ENCODE measurements at places on chromosomes 6 and 20.

- DNase-seq: peak; percentile 57
These were observed 102.6 kb downstream of the CDC5L start for GRCh38 chr6:44489910-44490604.

DNA sequence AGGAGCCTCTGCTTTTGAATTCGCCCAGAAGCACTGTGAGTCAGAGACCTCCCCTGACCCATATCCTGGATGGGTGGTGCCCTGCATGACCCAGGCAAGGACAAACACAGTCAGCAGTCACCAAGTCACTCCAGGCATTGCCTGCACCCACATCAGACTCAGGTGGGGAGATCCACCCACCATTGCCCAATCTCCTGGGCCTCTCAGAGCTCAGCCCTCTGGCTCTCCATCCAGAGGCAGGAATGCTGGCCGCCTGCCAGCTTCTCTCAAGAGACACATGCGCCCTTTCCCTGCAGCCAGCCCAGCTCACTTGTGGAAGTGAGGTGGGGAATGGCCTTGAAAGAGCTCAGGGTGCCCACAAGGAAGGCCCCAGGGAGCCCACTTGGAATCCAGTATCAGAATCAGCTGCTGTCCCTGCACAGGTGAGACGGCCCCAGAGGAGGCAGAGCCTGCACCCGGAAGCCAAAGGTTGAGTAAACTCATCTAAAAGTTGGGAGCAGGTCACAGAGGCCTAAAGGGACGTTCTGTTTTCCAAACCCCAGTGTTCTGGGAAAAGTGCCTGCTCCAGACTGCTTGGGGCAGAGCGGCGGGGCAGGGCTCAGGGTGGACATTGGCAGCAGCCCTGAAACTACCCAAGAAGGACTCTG is 129.8 kb downstream of the PREX1 start:
- DNase-seq: peak; percentile 75

- DNase-seq: no peak
These were observed 166.0 kb upstream of the SCGN start for GRCh38 chr6:25485821-25486534.

DNA sequence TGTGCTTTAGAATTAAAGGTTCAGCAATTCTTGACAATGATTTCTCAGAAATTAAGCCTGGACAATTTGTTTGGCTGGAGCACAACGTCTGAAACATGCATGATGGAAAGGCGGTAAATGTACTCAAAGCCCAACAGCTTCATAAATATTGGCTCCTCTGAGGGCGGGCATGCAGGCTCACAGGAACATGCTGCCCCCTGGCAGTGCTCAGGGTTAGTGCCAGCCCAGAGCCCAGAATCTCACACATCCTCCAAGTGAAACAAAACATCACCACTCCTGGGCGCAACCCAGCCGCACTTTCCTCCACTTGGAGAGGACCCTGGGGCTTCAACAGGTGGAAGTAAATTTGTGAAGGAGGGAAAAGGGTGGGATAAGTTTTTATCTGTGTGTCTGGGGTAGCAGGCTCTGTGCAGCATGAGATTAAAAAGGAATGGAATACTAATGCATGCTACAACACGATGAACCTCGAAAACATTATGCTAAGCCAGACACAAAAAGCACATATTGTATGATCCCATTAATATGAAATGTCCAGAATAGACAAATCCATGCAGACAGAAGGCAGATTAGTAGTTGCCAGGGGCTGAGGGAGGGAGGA is 54.1 kb upstream of the PTPRT start:
- DNase-seq: no peak

DNA sequence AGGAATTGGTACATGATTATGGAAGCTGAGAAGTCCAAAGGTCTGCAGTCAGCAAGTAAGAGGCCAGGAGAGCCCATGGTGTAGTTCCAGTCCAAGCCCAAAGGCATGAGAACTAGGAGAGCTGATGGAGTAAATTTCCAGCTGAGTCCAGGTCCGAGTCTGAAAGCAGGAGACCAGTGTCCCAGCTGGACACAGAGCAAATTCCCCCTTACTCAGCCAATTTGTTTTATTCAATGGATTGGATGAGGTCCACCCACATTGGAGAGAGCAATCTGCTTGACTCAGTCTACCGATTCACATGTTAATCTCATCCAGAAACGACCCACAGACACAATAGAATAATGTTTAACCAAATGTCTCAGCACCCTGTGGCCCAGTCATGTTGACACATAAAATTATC is 14.9 kb downstream of the TMEM181 start:
- DNase-seq: no peak

DNA sequence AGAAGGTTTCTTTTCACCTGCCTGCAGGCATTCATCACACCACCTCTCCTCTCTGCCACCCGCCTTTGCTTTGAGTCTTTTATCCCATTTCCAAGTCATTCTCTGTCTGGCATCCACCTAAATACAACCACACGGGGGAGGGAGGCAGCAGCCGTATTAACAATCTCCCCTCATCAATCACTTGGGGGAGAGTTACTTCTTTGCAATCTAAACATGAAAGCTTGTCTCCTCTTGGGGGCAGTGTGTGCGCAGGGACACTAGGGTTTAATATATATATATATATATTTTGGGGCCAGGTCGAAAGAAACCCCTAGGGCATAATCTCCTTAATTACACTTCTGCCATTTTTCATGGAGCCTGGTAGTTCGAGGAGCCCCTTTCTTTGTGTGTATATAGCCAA is 214.5 kb downstream of the TSHZ2 start:
- DNase-seq: no peak

DNA sequence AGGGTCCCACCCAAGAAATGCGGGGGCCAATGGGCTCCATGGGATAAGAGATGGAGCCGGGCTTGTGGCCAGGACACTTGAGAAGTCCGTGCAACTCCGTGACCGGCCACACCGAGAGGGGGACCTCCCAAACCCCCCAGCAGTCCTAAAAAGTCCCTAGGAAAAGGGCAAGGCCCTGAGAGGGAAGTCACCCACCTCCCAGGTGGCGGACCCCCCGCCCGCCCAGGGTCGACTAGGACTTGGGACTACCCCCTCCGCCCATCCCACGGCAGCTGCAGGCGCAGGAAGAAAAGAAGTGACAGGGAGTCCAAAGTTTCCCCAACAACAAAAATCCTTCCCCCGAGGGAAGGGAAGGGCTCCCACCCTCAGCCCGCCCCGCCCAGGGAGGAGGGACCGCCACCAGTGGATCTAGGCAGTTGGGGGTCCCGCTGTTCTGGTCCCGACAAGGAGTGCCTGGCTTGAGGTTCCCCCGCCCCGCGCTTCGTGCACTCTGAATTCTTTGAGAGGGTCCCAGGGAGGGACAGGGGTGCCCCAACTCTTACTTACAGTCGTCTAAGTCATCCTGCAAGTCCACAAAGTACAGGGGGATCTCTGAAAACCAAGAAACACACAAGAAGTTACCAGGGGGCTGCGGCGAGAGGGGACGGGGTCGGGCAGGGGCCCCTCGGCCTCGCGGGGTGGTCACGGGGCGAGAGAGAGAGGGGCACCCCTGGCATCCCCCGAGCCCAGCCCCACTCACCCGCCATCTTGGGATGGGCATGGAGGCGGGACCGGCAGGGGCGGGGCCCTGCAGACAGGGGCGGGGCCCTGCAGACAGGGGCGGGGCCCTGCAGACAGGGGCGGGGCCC is 611 bp upstream of the RAB22A start:
- peak; percentile 52 for DNase-seq

GRCh38 chr6:30589754-30590358 is 18.6 kb downstream of the ABCF1 start:
- no peak for DNase-seq

- no peak for DNase-seq
These were observed 61.6 kb downstream of the MRAP2 start for GRCh38 chr6:84095156-84095555.

Measured in right lung (tissue), 10 donors.